Suprapubic skin (tissue), 4 donors: ENCODE measurements at places on chromosomes 6 and 20.

- no peak for DNase-seq
These were observed 54.7 kb downstream of the OR2B6 start for GRCh38 chr6:28011722-28012121.

- DNase-seq: no peak
These were observed 799 bp upstream of the SHPRH start for GRCh38 chr6:145964948-145965366.

- DNase-seq: no peak
These were observed 20.1 kb downstream of the ZC2HC1B start for GRCh38 chr6:143884216-143884900.

DNA sequence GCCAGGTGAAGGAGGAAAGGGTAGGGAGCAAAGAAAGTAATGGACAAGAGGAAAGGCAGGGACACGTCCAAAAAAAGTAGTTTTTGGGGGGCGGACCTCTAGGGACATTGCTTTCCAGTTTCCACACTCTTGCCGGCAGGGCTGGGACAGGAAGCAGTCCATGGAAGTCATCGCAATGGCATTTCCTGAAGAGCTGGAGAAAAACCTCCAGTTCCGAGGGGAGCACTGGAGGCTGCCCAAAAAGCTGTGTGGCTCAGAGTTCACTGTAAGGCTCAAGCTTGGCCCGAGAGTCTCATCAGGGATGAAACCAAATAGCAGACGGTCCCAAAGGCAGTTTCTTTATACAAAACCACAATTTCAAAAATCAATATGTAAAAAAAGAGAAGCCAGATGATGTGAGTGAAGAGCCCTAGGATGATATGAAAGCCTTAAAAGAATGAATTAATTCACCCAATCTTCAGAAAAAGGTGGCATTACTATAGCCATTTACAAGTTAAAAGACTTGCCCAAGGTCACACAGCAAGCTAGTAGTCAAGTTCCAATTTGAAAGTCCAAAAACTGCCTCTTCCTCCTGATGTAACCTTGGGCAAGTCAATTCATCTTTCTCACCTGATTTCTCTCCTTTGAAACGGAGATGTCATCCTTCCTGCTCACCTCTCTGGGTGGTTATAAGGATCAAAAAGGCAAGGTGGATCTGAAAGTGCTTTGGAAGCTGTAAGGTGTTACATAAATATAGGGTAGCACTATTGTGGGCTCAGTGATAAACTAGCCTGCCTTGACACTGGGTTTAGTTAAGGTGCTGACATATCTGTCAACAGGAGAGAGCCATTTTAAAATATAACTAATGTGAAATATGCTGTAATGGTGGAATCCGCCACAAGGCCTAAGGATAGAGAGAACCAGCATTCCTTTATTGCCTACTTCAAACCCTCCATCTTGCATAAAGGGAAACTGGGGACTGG is 9.1 kb downstream of the BCL2L1 start:
- DNase-seq: peak; percentile 93

GRCh38 chr20:37336369-37337207 is 9.4 kb upstream of the SRC start:
- DNase-seq: no peak

DNA sequence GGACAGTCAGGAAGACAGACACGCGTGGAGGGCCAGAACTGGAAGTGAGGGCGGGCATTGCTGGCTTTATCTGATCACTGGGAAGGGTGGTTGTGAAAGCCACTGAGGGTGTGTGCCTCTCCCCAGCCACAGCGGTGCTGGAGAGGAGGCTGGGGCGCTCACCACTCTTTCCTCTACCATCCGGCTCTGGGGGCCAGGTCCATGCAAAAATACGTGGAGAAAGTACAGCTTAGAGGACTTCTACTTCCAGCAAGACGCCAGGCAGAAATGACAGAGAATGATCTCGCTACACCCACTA is 148.8 kb upstream of the RPS6KA2 start:
- no peak for DNase-seq
